Glomerular endothelial cell (primary cell): ENCODE measurements at places on chromosomes 2 and 18.

GRCh38 chr18:76528477-76529432 lies 33.7 kb upstream of the ZNF516 start:
- no peak for DNase-seq

- no peak for DNase-seq
Observed at GRCh38 chr2:233674314-233674713, 2.6 kb downstream of the UGT1A9 start.

- DNase-seq, result no peak
Observed at GRCh38 chr2:177064422-177064821, 148.2 kb upstream of the HNRNPA3 start.

DNA sequence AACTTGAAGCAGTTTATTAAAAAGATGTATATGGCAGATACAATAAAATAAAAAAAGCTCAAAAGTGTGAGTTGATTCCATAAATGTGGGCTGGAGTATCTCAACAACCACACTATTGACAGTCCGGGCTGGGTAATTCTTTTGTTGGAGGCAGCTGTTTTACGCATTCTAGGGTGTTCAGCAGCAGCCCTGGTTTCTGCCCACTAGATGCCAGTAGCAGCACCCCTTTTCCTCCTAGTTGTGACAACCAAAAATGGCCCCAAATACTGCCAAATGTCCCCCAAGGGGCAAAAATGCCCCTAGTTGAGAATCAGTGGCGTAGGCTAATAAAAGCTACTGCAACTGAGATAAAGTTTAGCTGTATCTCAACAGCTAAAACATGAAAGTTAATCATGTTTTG lies 44.8 kb downstream of the CHMP3 start:
- DNase-seq, result no peak

DNA sequence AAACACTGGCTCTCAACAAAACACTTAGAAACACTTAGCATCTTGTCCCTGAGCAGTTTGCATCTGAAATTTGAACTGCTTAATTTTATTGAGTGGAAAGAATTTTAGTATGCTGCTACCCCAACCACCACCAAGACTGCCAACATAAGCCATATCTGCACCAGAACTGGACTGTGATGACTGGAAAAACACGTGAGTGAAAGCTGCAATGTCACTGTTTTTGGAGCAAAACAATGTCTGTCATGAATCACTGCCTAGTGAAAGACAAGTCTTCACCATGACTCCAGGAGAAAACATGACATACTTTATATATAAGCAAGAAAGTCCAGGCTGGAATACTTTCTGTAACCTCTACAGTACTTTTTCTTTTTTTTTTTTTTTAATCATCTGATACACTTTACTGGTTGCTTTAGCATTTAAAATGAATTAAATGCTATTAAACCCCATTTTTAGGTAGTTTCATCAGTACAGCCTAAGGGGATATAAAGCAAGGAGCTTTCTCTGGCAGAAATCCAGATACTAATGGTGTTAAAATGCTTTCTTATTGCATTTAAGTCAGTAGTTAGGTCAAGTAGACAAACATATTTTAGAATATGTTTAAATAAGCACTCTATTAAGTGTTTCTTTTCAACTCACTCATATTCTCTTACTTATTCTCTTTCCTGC lies 2129.4 kb upstream of the PIK3C3 start:
- no peak for DNase-seq

- no peak for DNase-seq
Observed at GRCh38 chr2:207181526-207182274, 16.0 kb upstream of the KLF7 start.

DNA sequence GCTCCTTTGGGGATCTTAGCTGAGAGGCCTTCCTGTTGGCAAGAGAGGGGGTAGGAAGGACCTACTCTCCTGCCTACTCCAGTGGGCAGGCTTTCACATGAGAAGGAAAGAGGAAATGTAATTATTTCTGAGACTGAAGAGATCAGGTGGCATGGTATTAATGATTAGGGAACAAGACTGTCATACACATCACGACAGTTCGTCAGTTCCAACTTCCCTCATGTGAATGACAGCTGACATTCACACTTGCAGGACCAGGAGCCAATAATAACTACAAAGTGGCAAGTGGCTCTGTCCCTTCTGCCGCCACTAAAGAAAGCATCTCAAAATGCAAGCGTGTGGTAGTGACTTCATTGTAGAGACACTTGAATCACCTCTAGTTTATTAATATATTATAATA lies 90.0 kb downstream of the ZCCHC2 start:
- no peak for DNase-seq

GRCh38 chr2:174985614-174986013 lies 19.6 kb downstream of the CHN1 start:
- DNase-seq, result no peak

DNA sequence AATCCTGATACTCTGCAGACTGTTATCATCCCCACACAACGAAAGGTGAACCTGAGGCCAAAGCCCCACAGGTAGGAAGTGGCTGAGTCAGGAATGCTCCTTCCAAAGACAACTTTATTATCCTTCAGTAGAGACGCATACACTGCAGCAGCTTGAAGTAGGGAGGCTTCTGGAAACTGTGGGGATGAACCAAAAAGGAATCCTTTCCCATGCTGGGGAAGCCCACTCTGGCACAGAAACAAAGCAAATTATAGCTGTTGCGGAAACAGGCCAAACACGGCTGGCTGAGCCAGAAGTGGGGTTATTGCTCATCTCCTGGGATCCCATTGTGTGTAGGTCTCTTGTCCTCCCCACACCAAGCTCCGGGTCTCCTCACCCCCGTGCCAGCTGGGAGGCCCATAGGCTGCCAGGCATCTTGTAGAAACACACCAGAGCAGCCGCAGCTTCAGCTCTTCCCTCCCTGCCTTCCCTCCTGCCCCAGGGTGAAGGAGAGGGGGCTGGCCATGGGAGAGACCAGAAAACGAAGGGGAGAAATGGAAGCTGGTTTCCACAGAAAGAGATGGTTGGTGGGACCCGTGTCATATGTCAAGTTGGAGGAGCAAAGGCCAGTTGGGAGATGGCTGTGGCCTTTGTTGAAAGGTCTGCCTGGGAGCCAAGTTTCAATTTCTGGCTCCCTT lies 176.9 kb upstream of the NABP1 start:
- DNase-seq, result no peak

GRCh38 chr2:34112161-34112560 lies 513.1 kb upstream of the FAM98A start:
- DNase-seq, result no peak

GRCh38 chr2:127193967-127194280 lies 26.2 kb downstream of the CYP27C1 start:
- no peak for DNase-seq

DNA sequence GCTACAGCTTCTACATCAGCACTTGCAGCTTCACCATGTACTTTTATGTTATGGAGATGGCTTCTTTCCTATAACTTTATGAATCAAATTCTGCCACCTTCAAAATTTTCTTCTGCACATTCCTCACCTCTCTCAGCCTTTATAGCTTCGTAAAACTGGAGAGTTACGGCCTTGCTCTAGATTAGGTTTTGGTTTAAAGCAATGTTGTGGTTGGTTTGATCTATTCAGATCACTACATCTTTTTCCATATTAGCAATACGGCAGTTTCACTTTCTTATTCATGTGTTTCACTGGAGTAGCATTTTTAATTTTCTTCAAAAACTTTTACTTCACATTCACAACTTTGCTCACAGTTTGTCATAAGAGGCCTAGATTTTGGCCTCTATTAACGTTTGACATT lies 242.9 kb upstream of the GYPC start:
- no peak for DNase-seq

DNA sequence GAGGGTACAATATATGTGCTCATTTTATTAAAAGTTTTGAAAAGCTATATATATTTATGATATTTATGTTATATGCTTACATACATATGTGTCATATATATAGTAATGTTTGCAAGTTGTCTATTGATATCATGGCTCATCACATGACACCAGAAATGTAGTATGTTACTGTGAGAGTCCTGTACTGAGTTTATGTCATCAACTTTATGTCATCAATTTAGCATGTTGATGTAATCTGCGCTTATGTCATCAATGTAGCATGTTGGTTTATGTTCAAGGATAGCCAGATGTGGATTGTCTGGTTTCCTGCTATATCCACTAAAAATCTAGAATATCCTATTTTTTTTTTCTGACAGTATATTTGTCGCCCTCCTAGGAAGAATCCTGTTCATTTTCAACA lies 77.4 kb downstream of the APLF start:
- DNase-seq, result no peak

DNA sequence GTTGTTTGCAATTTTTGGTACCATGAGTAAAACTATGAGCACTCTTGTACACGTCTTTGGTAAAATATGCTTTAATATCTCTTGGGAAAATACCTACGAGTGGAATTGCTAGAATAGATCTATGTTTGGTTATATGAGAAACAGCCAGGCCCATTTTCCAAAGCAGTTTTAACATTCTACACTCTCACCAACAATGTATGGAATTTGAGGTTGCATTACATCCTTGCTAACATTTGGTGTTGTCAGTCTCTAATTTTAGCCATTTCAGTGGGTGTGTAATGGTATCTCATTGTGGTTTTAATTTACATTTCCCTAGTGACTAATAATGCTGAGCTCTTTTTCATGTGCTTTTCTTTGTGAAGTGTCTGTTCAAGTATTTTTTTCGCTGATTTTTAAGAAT lies 118.9 kb upstream of the TCF4 start:
- no peak for DNase-seq

GRCh38 chr2:37897511-37897910 lies 27.6 kb upstream of the RMDN2 start:
- no peak for DNase-seq

DNA sequence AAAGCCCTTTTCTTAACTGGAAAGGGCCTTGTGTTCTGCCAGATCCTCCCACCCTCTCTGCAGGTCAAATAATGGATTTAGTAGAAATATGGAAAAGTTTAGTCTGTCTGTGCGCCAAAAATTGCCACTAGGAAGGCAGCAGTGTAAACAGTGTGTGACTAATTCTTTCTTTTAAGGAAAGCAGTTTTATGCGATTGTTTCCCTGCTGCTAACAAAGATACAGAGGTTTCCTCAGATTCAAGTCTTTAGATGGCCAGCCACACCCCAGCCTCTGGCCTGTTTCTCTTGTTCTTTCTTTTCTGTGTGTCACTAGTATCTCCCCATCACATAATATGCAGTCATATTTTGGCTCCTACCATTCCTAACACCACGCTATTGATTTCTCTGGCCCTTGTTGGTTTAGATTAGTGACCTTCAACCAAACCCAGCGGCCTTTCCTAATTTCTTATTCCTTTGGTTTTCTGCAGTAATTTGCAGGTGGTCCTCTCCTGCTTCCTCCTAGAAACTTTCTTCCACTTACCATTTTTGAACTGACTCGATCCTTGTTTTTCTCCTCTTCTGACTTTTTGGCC lies 157.4 kb downstream of the LTBP1 start:
- DNase-seq, result no peak

GRCh38 chr2:22497789-22498188 lies 887.2 kb upstream of the KLHL29 start:
- no peak for DNase-seq

GRCh38 chr2:182649316-182649715 lies 66.7 kb upstream of the DNAJC10 start:
- no peak for DNase-seq

DNA sequence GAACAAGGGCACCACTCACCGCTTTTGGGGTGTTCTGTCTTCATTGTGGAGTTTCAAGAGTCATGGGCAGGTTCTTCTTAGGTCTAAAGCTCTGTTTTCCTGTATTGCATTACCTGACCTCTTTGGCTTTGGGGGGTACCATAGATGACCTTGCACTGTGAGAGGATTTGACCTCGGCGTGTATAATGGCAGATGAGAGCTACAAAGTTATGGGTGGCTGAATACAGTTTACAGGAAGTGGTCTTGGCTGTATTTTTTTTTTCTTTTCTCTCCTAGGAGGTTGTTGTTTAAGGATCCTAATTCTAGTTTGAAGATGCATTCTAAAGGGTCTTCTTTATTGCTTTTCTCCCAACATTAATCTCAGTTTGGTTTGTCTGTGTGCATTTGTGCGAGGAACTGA lies 11.5 kb downstream of the GAL3ST2 start:
- DNase-seq, result no peak

DNA sequence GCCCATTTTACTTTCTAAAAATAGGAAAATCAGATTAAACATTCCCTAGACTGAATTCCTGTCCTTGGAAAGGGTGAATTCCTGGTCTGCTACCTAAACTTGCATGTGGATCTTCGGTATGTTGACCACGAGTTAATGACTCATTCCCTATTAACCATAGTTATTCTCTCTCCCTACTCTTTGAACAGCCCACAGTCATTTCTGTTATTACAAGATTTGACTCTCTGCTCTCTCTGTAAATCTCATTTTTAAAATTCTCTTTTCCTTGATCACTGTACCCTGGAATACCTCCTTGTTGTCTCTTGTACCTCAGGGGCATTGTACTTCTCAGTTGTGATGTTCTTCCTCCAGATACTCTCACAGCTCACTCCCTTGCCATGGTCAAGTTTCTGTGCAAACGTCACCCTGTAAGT lies 92.0 kb upstream of the GULP1 start:
- DNase-seq, result peak; percentile 10

DNA sequence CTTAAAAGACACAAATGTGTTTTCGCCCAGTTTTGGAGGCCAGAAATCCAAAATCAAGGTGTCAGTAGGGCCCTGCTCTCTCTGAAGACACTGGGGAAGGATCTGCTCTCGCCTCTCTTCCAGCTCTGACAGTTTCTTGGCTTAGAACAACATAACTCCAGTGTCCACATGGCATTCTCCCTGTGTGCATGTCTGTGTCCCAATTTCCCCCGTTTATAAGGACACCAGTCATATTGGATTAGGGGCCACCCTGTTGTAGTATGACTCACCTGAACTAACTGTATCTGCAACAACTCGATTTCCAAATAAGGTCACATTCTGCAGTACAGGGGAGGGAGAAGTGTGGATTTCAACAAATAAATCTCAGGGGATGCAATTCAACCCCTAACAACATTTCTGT lies 263.2 kb downstream of the SS18 start:
- DNase-seq, result no peak

DNA sequence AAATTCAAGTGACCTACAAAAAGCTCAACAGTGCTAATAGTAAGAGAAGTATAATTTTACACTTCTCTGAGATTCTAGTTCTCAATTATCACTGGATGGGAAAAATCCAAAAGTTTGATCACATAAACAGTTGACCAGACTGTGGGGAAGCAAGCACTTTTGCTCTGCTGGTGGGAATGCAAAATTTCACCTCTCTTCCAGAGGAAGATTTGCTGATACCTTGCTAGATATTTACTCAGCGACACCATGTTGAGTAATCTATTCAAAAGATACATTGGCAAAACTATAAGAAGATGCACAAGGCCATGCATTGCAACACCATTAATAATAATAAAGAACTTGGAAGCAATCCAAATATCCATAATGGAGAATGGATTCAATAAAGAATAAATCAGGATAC lies 204.4 kb downstream of the MREG start:
- DNase-seq, result no peak

- DNase-seq, result no peak
Observed at GRCh38 chr2:45438872-45439665, 172.0 kb downstream of the SRBD1 start.

- peak; percentile 47 for DNase-seq
Observed at GRCh38 chr2:220687231-220687843, 884.8 kb downstream of the EPHA4 start.

- no peak for DNase-seq
Observed at GRCh38 chr2:129113776-129114175, 795.1 kb upstream of the HS6ST1 start.
